ENCODE measurements at places on chromosomes 7 and 10. TPM values are rescaled to one million over a fixed set of nuclear protein-coding genes. Genes with fewer than 3 reads are reported as not detected.

The RAPGEF5 gene
- total RNA-seq: 0.26 TPM

DNA sequence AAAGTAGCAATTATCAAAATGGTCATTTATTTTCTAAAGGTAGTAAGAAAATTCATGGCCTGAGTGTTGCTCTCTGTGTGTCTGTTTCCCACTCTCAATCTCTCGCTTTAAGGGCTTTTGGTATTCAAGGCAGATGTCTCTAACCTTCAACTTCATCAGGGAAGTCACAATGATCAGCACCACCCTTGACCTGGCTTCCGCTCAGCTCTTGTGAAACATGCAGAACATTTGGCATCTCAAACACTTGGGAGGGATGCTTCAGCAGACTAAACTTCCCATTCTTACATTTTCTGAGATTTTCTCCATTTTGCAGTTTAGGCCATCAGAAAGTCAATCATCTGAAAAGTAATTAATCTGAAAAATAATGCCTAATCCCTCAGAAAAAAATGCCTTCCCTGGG, 129.8 kb downstream of the AOAH start:
- H3K4me3 ChIP-seq: no peak overlapping the region
- peak overlapping the region; percentile 93 for H3K27ac ChIP-seq
- H3K27me3 ChIP-seq: no peaks in the 10 kb centered on the region
- peaks cover 32% of the 10 kb centered on the region for H3K4me1 ChIP-seq
- H3K36me3 ChIP-seq: peaks cover 45% of the 10 kb centered on the region
- DNase-seq: no peak

The PAPOLB gene
- total RNA-seq: not detected

GRCh38 chr7:106206826-106207541, 77.8 kb downstream of the NAMPT start:
- no peaks in the 10 kb centered on the region for H3K4me1 ChIP-seq
- peaks cover 32% of the 10 kb centered on the region for H3K27me3 ChIP-seq
- H3K36me3 ChIP-seq: peaks cover 6% of the 10 kb centered on the region
- H3K4me3 ChIP-seq: no peak overlapping the region

DNA sequence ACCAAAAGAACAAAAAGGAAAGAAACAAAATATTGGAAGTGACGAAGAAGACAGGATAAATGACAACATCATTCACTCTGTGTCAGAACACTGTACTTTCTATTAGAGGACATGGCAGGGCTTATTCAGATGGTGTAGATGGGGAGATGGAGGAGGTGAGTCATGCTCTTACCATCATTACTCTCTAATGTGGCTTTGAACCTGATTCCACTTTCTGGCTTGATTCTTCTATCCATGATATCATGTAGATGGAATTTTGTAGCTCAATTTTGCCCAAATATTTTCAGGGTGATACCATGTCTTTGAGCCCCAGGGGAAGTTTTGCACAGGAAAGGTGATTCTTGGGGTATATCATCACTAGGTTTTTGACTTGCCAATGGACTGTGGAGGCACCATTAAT, 91.7 kb downstream of the CFAP58 start:
- no peak for DNase-seq
- H3K36me3 ChIP-seq: no peaks in the 10 kb centered on the region
- no peak overlapping the region for H3K4me3 ChIP-seq
- H3K27me3 ChIP-seq: peaks cover 7% of the 10 kb centered on the region
- H3K4me1 ChIP-seq: peaks cover 6% of the 10 kb centered on the region

The IFIT1B gene
- not detected for total RNA-seq

DNA sequence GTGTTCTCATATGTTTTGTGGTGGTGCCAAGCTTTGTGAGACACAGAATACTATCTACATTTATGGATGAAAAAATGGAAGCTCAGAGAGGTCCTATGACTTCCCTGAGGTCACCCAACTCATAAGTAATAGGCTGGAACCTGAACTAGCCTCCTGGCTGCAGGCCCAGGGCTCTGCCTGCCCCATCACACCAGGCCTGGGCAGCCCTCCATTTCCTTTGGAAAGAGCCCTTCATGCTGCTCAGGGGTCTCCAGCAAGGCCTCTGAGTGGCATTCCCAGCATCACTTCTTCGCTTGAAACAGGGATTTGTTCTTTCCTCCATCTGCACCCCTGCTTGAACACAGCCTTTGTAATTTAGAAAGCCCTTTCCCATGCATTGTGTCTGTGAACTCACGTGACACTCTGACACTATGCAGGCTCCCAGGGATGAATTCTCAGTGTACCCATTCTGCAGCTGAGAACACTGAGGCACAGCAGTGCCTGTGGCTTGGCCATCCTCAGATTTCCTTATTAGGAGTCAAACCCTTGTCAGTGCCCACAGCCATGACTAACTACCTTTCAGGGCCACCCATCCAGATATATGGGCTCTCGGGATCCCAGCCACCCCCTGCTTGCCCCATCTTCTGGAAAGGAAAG, 127.8 kb upstream of the PPIF start:
- no peak overlapping the region for H3K4me3 ChIP-seq
- no peaks in the 10 kb centered on the region for H3K27me3 ChIP-seq
- H3K36me3 ChIP-seq: no peaks in the 10 kb centered on the region
- H3K4me1 ChIP-seq: no peaks in the 10 kb centered on the region
- DNase-seq: no peak
- no peak overlapping the region for H3K27ac ChIP-seq

DNA sequence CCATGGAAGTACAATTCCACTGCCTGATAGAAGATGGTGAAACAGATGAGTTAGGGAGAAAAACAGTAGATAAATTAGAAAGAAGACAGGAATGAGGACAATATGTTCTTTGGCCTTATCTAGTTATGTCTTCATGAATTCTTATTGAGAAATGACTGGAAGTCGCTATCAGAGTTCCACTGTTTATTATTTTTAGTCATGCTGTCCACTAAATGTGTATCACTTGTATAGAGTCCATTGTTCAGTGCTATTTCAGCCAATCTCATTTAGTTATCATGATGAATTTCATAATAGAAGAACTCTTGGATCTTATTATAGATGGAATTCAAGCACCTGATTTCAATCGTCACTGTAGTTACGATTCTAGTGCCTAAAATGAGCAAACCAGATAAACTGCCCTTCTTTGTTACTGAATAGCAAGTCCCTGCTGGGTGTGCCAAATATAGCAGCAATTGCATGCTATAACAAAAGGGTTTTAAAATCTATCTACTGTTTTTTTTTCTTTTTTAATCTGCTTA, 177.7 kb upstream of the COL1A2 start:
- no peaks in the 10 kb centered on the region for H3K4me1 ChIP-seq
- DNase-seq: no peak
- no peaks in the 10 kb centered on the region for H3K36me3 ChIP-seq
- no peak overlapping the region for H3K4me3 ChIP-seq
- H3K27me3 ChIP-seq: no peaks in the 10 kb centered on the region
- no peak overlapping the region for H3K27ac ChIP-seq

DNA sequence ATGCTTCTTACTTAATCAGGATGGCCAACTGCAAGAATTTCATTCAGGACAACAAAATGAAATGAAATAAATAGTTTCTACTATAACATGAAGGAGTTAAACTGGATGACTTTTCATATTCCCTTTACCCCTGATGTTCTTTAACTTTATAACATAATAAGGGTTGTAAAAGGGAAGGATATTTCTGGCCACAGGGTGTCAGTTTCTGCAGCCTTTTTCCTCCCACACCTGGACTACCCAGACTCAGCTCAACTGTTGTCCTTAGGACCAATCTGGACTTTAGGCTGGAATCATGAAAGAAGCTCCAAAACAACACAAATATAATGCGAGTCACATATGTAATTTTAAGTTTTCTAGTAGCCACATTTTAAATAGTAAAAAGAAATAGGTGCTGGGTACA, 43.4 kb downstream of the PRPS1L1 start:
- H3K4me1 ChIP-seq: peaks cover 3% of the 10 kb centered on the region
- no peak overlapping the region for H3K4me3 ChIP-seq
- DNase-seq: no peak
- H3K27me3 ChIP-seq: peaks cover 7% of the 10 kb centered on the region
- no peak overlapping the region for H3K27ac ChIP-seq

DNA sequence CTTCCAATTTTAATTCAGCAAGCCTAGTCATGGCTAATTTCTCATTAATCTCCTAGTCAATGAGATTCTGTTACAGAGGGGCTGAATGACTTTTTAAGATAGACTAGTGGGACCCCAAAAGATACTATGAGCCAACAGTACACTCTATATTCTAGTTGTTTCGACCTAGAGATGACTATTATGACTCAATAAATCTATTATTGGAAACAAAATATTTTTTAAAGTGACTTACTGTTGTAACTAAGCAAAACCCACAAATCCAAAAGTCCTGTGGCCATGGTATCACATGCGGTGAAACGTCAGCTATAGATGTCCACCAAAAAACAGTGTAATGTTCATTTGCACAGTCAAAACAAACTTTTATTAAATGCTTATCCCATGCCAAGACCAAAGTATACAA, 95.3 kb upstream of the ADO start:
- DNase-seq: no peak
- H3K27me3 ChIP-seq: no peaks in the 10 kb centered on the region
- H3K4me1 ChIP-seq: peaks cover 13% of the 10 kb centered on the region
- H3K27ac ChIP-seq: peak overlapping the region; percentile 77

The RET gene
- total RNA-seq: not detected

DNA sequence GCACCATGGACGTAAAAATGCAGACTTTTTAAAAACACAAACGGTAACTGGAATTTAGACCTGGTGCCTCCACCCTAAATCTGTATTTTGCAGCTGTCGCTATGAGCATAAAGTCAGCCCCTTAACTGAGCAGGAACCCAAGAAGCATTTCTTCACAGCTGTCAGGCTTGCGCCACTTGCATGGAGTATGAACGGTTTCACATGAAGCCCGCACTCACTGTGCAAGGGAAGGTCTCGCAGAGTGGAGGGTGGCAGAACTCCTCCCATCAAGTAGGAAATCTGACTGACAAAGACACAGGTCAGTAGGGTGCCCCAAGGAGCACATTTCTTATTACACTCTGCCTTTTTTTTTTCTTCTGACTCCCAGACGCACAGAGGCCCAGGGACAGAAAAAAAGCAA, 58.5 kb downstream of the ELMO1 start:
- H3K4me1 ChIP-seq: peaks cover 18% of the 10 kb centered on the region
- H3K27ac ChIP-seq: no peak overlapping the region
- DNase-seq: no peak
- no peak overlapping the region for H3K4me3 ChIP-seq

The OR2A7 gene
- total RNA-seq: not detected

- H3K36me3 ChIP-seq: no peaks in the 10 kb centered on the region
- H3K27ac ChIP-seq: no peak overlapping the region
- H3K4me1 ChIP-seq: peaks cover 5% of the 10 kb centered on the region
- H3K27me3 ChIP-seq: peaks cover 9% of the 10 kb centered on the region
- H3K4me3 ChIP-seq: no peak overlapping the region
Observed at GRCh38 chr7:148665221-148665620, 33.5 kb upstream of the CUL1 start.

GRCh38 chr7:12788171-12788570, 100.7 kb downstream of the ARL4A start:
- no peaks in the 10 kb centered on the region for H3K36me3 ChIP-seq
- no peak overlapping the region for H3K27ac ChIP-seq
- DNase-seq: no peak
- H3K4me1 ChIP-seq: no peaks in the 10 kb centered on the region

- no peak for DNase-seq
- H3K4me1 ChIP-seq: peaks cover 3% of the 10 kb centered on the region
- no peak overlapping the region for H3K4me3 ChIP-seq
- no peaks in the 10 kb centered on the region for H3K36me3 ChIP-seq
- peaks cover 29% of the 10 kb centered on the region for H3K27me3 ChIP-seq
- no peak overlapping the region for H3K27ac ChIP-seq
Observed at GRCh38 chr10:111083222-111084095, 6.6 kb downstream of the ADRA2A start.

DNA sequence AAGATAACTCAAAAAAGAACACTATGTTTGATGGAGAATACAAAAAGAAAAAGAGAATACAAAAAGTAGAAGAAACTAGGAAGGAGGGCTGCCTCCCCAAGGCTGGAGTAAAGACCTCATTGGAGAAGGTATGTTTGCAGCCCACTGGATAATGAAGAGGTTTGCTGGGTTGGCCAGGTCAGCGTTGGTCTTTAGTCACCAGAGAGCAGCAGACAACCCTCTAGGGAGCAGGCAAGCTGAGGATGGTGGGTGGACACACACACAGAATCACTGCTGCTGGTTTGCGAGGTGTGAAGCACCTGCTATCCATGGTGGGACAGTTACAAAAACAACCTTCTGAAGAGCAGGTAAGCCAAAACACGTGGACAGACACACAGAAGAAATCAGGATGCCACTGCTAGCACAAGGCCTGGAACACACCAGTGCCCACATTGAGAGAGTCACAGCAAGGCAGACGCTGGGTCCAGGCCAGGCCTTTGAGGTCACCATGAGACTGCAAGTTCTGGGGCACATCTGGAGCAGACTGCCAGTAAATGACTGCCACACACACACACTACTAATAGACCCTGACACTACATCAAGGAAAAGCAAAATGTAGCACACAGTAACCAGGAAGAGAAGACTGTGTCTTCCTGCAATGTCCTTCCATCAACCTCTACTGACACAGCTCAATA, 43.0 kb downstream of the MTERF1 start:
- H3K27me3 ChIP-seq: no peaks in the 10 kb centered on the region

DNA sequence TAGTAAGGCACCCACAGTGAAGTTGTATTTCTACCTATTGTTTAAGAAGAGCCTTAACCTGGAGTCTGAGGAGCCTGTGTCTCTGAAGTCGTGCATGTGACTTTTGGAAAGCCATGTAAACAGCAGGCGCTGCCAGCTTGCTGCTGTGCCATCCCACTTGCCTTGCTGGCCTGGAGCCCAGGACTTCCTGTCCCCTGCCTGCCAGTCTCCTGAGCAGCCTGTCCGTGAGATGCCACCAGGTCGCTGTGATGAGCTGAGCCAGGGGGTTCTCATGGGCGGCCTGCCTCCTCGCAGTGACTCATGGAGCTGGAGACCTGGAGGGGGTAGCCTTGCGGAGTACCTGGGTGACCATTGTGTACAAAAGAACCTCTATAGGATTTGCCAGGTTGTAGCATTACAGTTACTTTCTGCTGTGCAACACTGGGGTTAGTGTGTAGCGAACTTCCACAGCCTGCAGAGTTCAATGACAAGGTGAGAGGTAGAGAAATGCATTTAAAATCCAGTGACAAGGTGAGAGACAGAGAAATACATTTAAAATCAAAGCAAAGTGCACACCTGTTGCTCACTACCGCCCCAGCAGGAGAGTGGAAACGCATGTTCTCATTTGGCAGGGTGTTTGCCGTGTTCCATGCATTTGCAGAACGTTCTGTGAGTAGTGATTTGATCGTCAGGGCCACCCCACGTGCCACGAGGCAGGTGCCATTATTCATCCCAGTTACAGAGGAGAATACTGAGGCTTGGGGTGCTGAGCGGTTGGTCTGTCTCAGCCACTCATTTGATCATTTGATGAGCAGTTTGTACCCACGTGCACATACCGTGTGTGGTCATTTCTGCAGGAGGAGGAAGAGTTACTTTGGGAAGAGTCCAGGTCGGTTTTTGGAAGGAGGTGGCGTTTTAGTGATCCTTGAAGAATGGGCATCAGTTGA, 36.6 kb upstream of the BHLHA15 start:
- no peak overlapping the region for H3K27ac ChIP-seq
- no peaks in the 10 kb centered on the region for H3K4me1 ChIP-seq
- no peaks in the 10 kb centered on the region for H3K27me3 ChIP-seq
- DNase-seq: no peak
- H3K36me3 ChIP-seq: no peaks in the 10 kb centered on the region

The FOXI2 gene
- not detected for total RNA-seq

GRCh38 chr10:18437486-18437885, 213.9 kb downstream of the NSUN6 start:
- H3K4me1 ChIP-seq: no peaks in the 10 kb centered on the region
- H3K4me3 ChIP-seq: no peak overlapping the region
- H3K27me3 ChIP-seq: no peaks in the 10 kb centered on the region
- no peak overlapping the region for H3K27ac ChIP-seq

The HOXA7 gene
- 0.20 TPM for total RNA-seq

- no peaks in the 10 kb centered on the region for H3K36me3 ChIP-seq
- H3K4me3 ChIP-seq: no peak overlapping the region
- no peak overlapping the region for H3K27ac ChIP-seq
Observed at GRCh38 chr10:421170-421569, 268.3 kb downstream of the DIP2C start.

The CNTNAP2 gene
- total RNA-seq: not detected

The CUZD1 gene
- total RNA-seq: 1.1 TPM
